Right hindlimb (tissue), 1 donor: ENCODE measurements at places on chromosomes 7 and 10.

GRCh38 chr10:99551158-99551557 lies 18.4 kb downstream of the NKX2-3 start:
- peak; percentile 62 for DNase-seq

DNA sequence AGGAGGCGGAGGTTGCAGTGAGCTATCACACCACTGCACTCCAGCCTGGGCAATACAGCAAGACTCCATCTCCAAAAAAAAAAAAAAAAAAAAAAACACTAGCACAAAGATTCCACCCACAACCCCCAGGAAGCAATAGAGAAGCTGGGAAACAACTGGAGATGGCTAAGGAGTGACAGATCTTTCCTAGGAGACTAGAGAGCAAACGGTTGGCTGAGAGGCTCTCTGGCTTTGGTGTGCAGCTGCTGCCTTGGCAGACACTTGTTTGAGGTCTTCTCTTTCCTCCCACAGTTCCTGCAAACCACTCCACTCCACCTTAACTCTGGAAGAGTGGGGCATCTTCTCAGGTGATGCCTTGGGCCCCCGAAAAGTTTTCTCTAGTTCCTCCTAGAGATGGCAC lies 78.5 kb upstream of the LANCL2 start:
- no peak for DNase-seq

GRCh38 chr10:451021-451471 lies 238.4 kb downstream of the DIP2C start:
- DNase-seq: no peak

- no peak for DNase-seq
These were observed 738 bp upstream of the NCAPG2 start for GRCh38 chr7:158705234-158705850.

- DNase-seq: no peak
These were observed 121.6 kb downstream of the C10orf105 start for GRCh38 chr10:71597821-71598498.

DNA sequence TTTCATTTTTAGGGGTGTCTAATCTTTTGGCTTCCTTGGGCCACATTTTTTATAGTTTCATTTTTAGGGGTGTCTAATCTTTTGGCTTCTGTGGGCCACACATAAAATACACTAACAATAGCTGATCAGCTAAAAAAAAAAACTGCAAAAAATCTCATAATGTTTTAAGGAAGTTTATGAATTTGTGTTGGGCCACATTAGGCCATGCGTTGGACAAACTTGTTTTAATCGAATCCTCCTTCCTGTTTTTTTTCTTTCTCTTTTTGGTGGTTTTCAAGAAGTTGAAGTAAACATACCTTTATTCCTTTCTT lies 37.4 kb downstream of the ZNRF2 start:
- DNase-seq: no peak

GRCh38 chr10:131077031-131077430 lies 234.5 kb downstream of the TCERG1L start:
- no peak for DNase-seq

DNA sequence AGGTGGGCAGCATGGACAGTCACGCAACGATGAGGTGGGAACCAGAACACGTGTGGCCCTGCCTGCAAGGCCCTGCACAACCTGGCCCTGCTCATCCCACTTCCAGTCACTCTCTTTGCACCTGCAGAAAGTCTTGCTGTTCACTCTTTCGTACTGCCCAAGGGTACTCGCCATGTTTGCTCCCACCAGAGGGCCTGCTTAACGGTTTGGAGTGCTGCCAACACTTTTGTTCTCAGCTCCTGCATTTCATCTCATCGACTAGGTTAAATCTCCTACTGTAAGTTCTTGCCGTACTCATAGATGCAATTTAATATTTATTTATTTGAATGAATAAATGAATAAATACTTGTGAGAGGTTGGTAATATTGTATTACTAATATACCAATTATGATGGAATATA lies 315.3 kb downstream of the SDK1 start:
- DNase-seq: no peak

DNA sequence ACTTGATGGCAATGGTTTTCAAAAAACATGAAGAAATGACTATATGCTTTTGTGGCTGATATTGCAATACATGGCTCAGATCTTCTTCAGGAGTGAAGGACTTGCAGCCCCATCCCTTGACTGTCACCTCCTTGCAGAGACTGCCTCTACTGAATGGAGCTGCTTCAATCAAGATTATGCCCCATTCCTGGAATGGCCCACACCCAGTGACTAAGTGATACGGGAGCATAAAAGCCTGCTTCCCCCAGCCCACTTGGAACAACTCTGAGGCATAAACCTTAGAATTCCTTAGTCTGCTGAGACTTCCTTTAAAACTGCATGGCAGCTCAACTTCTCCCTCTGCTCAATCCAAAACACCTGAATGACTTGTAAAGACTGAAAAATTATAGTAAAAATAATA lies 957.1 kb downstream of the SORCS3 start:
- DNase-seq: no peak

DNA sequence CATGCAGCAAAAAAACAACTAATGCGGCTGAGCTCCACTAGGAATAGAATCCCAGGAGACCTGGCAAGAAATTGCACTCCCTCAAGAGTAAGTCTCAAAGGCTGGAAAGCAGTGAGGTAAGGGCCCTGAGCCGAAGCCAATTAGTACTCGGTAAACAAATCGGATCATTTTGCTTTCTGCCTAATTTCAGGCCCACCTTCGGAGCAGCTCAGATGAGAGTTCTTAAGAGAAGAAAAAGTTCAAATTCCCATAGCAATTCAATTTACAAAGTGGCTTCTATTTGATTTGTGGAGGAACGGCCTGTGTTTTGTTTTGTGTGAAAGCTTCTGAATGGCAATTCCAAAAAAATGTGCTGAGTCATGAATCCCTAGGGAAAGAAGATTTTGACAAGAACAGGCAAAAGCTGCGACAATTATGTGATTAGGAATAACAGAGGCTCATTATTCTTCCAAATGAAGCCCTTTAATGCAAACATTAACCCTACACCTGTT lies 60.9 kb downstream of the SLC16A9 start:
- DNase-seq: no peak

- no peak for DNase-seq
These were observed 221.3 kb upstream of the FRMD4A start for GRCh38 chr10:14552015-14552414.

DNA sequence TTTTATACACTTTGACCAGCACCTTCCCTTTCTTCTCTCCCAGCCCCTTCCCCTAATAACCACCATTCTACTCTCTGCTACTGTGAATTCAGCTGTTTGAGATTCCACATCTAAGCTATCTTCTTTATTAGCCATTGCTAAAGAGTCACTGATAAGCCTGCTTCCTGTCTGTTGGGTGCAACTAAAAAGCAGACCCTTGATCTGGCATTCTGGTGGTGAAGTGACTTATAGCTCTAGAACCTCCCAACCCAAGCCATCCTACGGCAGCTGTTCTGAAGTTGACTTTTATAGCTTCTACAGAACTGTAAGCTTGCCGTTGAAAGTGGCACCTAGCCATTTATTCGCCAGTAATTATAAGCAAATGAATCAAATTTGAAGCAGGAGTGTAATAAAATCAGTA lies 105.6 kb downstream of the AHR start:
- no peak for DNase-seq

DNA sequence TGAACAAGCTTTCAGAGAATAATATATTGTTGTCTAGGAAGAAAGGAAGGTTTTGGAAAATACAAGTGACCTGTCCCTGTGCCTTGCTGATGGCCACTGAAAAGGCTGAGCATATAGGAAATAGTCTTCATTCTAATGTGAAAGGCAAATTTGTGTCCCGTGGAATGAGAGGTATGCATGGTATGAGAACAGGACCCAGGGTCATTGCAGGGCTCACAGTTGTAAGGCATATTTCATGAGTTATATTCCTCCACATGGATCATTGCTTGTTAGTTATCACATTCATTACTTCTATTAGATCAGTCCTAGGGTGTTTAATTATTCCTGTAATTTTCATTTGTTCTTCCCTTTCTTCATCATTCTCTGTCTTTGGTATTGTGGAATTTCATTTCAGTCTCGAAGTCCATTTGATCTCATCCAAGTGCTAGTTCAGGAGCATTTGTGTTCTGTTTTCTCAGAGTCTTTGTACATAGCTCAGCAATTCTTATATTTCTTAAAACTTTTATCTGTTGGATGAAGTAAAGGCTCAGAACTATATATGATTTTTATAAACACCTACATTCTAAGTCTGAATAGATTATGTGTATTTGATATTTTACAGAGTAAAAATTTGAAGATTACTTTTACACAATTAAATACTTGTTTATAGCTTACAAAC lies 39.4 kb upstream of the ARHGAP21 start:
- no peak for DNase-seq
